NK-92 treated with Interleukin-12 subunit alpha and Interleukin-12 subunit beta, amount 100 ng/mL, for 24 hours (cell line): ENCODE measurements at places on chromosomes 2 and 18.

GRCh38 chr2:238322001-238322411, 1.7 kb downstream of the TRAF3IP1 start:
- no peak for DNase-seq

GRCh38 chr2:85795331-85796045, 41.7 kb downstream of the ATOH8 start:
- DNase-seq: no peak

GRCh38 chr2:60528281-60529020, 25.0 kb downstream of the BCL11A start:
- no peak for DNase-seq

- no peak for DNase-seq
Observed at GRCh38 chr2:112642561-112642960, 3.2 kb upstream of the SLC20A1 start.

- DNase-seq: no peak
Observed at GRCh38 chr2:96137321-96138178, 752 bp downstream of the ASTL start.

GRCh38 chr18:73896685-73897084, 250.9 kb downstream of the FBXO15 start:
- no peak for DNase-seq

- DNase-seq: no peak
Observed at GRCh38 chr2:222352981-222353380, 54.2 kb upstream of the PAX3 start.

GRCh38 chr2:176104316-176105077, 2.6 kb upstream of the HOXD11 start:
- no peak for DNase-seq

- DNase-seq: no peak
Observed at GRCh38 chr18:24362757-24363156, 34.9 kb downstream of the OSBPL1A start.

GRCh38 chr18:10787293-10787901, 261.6 kb downstream of the NAPG start:
- peak; percentile 47 for DNase-seq

DNA sequence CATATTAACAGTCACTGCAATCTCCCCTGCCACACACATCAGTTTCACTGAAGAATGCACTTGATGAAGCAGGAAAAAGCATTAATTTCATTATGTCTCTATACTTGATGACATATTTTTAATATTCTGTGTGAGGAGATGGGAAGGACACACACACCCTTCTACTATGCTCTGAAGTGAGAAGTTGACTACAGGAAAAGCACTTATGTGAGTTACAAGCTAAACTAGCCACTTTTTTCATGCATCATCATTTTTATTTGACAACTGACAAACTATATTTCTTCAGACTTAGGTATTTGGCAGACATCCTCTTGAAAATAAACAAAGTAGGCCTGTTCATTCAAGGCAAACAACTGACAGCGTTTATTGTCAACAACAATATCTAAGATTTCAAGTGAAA, 150.4 kb upstream of the ID2 start:
- no peak for DNase-seq

- no peak for DNase-seq
Observed at GRCh38 chr2:68969736-68970490, 4.5 kb upstream of the GKN1 start.

GRCh38 chr2:86566821-86567190, 3.6 kb upstream of the CHMP3 start:
- DNase-seq: no peak

DNA sequence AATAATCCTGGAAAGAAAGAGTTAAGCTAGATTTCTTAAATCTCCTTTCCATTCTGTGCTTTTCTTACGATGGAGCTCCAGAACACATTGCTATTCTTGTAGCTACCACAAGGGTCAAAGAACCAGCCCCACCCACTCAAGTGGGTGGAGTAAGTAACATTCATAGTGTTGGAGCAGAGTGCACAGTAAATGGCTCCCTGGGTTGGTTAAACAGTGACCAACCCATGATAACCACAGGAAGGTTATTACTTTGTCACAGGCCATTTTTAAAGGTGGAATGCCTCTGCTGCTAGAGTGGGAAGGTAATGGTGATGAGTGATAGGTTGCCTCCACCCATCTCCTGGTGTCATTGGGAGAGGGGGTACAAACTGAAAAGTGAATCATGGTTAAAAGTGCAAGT, 13.9 kb downstream of the ARPC2 start:
- DNase-seq: peak; percentile 43
